ENCODE measurements at places on chromosomes 5 and 9. TPM values are rescaled to one million over a fixed set of nuclear protein-coding genes. Genes with fewer than 3 reads are reported as not detected.

Gene TOR2A
- total RNA-seq = 8.4 TPM

Gene BAAT
- total RNA-seq = 0.14 TPM

Gene INSYN2B
- 0.19 TPM for total RNA-seq

Gene PCSK5
- total RNA-seq = not detected

Gene ZNF658
- total RNA-seq = 5.3 TPM

Gene THBS4
- total RNA-seq = 0.82 TPM

Gene SLC27A6
- total RNA-seq = 0.16 TPM

Gene NUTM2G
- total RNA-seq = not detected

Gene ZNF484
- total RNA-seq = 7.3 TPM

Gene DBN1
- 149 TPM for total RNA-seq

DNA sequence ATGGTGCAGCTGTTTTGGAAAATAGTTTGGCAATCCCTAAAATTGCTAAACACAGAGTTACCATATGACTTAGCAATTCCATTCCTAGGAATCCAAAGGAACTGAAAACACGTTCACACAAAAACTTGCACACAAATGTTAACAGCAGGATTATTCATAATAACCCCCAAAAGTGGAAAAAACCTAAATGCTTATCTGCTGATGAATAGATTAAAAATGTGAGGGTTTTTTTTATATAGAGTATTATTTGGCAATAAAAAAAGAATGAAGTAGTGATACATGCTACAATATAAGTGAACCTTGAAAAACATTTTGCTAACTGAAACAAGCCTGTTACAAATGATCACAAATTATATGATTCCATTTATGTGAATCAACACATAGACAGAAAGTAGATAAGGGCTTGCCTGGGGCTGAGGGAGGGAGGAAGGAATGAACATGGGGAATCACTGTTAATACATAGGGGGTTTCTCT lies 45.1 kb upstream of the TRIO start:
- no peaks in the 10 kb centered on the region for H3K36me3 ChIP-seq
- H3K4me3 ChIP-seq = no peak overlapping the region
- no peak for DNase-seq
- H3K27me3 ChIP-seq = no peaks in the 10 kb centered on the region
- no peak overlapping the region for H3K27ac ChIP-seq

DNA sequence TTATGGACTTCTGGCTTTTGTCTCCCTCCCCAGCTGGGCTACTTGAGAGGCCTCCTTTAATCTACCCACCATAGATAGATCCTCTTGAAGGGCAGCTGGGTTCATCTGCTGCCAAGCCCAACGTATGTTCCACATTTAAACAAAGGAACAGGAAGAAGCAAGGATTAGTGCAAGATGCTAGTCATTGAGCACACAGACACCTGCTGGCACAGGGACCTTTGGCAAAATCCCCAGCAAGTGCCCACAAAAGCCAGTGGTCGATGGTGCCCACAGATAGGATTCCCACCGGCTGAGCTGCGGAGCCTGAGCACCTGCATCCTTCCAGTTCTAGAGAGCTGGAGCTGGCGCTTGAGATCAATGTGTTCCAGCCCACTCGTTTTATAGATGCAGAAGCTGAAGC lies 57.7 kb upstream of the SHB start:
- no peaks in the 10 kb centered on the region for H3K36me3 ChIP-seq
- peak; percentile 9 for DNase-seq
- peaks cover 18% of the 10 kb centered on the region for H3K4me1 ChIP-seq

DNA sequence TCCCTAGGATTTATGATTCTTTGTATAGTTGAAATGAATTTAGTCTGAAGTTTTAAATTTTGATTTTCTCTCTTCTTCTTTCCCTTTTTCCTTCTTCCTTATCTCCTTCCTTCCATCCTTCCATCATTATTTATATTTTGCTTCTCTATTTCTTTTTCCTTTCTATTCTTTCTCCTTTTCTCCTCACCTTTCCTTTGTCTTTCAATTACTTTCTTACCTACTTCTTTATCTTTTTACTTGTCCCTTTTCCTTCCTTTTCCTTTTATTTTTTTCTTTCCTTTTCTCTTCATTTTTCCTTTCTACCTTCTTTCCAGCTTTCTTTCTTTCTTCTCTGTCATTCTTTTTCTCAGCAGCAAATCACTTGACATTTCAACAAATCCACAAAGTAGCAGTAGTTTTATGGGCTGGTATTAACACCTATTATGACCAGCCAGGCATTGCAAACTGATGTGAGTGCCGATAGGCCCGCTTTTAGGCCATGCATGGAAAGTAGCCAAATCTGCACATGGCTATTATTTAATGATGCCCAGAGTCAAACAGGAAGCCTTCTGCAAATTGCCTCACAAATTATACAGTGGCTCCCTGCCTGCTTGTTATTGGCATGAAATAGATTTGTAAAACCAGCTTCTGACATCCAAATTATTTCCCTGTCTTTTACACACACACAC lies 37.1 kb upstream of the NR3C1 start:
- no peak for DNase-seq
- peaks cover 9% of the 10 kb centered on the region for H3K4me1 ChIP-seq
- no peak overlapping the region for H3K4me3 ChIP-seq
- H3K27ac ChIP-seq = no peak overlapping the region

DNA sequence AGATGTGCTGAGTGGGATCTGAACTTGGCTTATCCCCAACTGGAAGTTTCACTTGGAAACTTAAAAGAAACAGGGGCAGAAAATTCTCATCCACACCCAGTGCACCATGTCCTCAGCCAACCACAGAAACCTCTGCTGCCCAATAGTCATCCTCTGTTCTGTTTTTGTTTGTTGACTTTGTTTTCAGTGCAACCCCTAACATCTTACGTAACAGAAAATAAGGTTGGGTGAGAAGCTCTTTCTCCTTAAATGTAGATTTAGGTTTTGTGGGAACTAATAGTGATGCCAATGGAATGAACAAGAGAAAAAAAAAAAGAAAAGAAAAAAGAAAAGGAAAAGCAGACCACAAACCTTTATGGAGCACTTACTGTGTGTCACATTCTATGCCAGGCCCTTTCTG lies 262.8 kb downstream of the PAPPA start:
- peaks cover 7% of the 10 kb centered on the region for H3K4me1 ChIP-seq
- DNase-seq = peak; percentile 0
- H3K27me3 ChIP-seq = no peaks in the 10 kb centered on the region

GRCh38 chr9:94866770-94867169 lies 140.3 kb downstream of the AOPEP start:
- H3K27me3 ChIP-seq = no peaks in the 10 kb centered on the region
- H3K27ac ChIP-seq = peak overlapping the region; percentile 89
- no peak for DNase-seq
- no peaks in the 10 kb centered on the region for H3K36me3 ChIP-seq
- peaks cover 49% of the 10 kb centered on the region for H3K4me1 ChIP-seq

- DNase-seq = no peak
- H3K27ac ChIP-seq = no peak overlapping the region
- H3K27me3 ChIP-seq = no peaks in the 10 kb centered on the region
- no peaks in the 10 kb centered on the region for H3K36me3 ChIP-seq
Observed at GRCh38 chr5:171661143-171661542, 124.5 kb upstream of the SMIM23 start.

GRCh38 chr9:134065612-134066419 lies 2.0 kb downstream of the BRD3 start:
- peak overlapping the region; percentile 81 for H3K4me3 ChIP-seq
- DNase-seq = peak; percentile 33
- H3K4me1 ChIP-seq = no peaks in the 10 kb centered on the region
- H3K36me3 ChIP-seq = peaks cover 11% of the 10 kb centered on the region

- no peaks in the 10 kb centered on the region for H3K36me3 ChIP-seq
- H3K4me3 ChIP-seq = peak overlapping the region; percentile 51
- H3K27ac ChIP-seq = peak overlapping the region; percentile 29
Observed at GRCh38 chr5:135246923-135247795, 151.9 kb downstream of the MACROH2A1 start.

GRCh38 chr9:69317894-69318293 lies 7.1 kb upstream of the ENTREP1 start:
- H3K27me3 ChIP-seq = no peaks in the 10 kb centered on the region
- no peaks in the 10 kb centered on the region for H3K36me3 ChIP-seq
- no peaks in the 10 kb centered on the region for H3K4me1 ChIP-seq
- H3K27ac ChIP-seq = no peak overlapping the region

DNA sequence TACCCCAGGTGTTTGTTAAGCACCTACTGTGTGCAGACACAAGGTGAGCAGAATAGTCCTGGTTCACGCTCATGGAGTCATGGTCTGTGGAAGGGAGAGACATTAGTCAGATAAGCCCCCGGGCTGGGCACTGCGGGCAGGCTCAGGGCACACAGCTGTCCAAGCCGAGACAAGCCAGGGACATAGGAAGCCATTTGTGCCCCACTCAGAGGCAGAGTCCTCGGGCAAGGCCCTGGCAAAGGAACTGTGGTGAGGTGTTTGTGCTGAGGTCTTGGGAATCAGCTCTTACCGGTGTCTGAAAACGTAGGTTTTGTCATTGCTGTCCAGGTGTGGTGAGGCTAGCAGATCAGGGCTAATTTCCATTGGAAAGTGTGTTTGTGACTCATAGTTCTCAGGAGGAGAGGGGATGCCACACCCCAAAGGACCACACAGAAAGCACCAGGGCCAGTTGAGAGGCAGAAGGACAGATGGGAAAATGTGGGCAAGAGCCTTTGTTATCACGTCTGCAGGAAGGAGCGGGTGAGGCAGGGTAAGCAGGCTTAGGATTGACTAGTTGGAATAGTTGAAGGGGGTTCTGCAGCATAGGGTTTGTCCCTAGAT lies 46.1 kb upstream of the NEURL1B start:
- no peak overlapping the region for H3K27ac ChIP-seq
- peaks cover 12% of the 10 kb centered on the region for H3K27me3 ChIP-seq
- peaks cover 16% of the 10 kb centered on the region for H3K4me1 ChIP-seq
- peak; percentile 78 for DNase-seq
- H3K36me3 ChIP-seq = no peaks in the 10 kb centered on the region
- H3K4me3 ChIP-seq = no peak overlapping the region

DNA sequence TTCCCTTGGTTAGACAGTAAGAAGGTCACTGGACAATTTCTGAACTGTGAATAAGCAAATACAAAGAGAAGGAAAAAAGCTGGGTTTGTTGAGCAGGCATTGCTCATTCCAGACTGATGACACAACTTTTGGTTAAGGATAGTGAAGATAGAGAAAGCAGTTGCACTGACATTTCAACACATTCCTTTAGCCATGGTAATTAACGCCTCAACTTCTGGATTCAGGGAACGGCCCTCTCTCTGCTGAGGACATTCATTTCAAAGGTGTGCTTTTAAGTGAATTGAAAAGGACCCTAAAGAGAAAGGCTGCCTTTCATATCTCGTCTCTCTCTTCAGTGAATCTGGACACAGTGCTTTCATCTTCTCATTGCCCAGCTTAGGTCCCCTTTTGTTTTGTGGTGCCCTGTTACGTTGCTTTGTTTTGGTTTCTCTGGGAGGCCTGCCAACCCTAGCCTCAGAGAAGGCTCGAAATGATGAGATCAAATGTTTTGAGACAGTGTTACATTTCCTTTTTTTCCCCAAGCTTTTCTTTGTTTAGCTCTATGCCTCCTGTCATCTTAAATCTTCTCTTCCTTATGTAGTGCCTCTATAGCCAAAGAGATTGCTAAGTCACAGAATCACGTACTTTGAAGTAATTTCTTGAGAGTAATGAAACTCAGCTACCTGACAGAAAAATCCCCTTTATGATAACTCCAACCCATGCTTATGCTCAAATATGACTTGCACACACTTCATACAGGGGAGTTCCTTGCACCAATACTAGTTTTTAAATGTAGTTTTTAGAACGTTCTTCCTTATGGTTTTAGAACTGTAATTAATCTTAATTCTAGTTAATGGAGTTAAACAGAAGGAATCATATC lies 94.4 kb upstream of the IFNE start:
- H3K27ac ChIP-seq = peak overlapping the region; percentile 97
- DNase-seq = peak; percentile 74
- peaks cover 10% of the 10 kb centered on the region for H3K4me1 ChIP-seq
- peak overlapping the region; percentile 71 for H3K4me3 ChIP-seq
- peaks cover 13% of the 10 kb centered on the region for H3K36me3 ChIP-seq

- H3K4me3 ChIP-seq = no peak overlapping the region
- no peaks in the 10 kb centered on the region for H3K27me3 ChIP-seq
- H3K36me3 ChIP-seq = no peaks in the 10 kb centered on the region
- DNase-seq = no peak
- no peaks in the 10 kb centered on the region for H3K4me1 ChIP-seq
Observed at GRCh38 chr5:80540691-80541090, 29.4 kb downstream of the ANKRD34B start.

DNA sequence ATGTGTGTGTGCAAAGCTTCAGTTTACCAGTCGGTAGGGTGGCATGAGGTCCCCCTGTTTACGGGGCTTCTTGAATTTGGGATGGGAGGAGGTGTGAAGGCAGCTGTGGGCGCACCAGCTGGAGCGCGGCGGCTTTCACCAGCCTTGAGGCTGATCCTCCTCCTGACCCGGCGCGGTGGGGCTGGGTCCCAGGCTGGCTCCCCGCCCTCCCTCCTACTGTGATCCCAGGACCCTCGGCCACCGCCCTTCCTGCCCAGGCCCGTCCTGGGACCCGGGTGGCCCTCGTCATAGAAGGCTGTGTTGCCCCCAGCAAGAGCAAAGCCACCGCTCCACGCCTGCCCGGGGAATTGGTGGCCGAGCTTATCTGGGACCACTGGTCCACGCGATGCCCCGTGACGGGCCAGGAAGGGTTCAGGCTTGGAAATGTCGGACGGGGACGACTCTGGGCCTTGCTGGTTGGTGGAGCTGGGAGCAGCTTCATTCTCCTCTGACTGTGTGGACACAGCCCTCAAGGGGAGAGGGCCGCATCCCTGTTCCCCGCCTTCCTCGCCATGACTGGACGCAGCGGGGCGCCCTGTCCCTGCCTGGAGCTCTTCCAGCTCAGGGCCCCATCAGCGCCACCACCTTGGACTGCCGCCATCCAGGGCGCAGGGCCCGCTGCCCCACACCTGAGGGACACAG lies 271.1 kb upstream of the IRX1 start:
- H3K27ac ChIP-seq = peak overlapping the region; percentile 17
- H3K4me3 ChIP-seq = no peak overlapping the region
- peaks cover 8% of the 10 kb centered on the region for H3K4me1 ChIP-seq
- H3K27me3 ChIP-seq = no peaks in the 10 kb centered on the region
